ENCODE measurements at places on chromosomes 3 and 15.

GRCh38 chr15:79451361-79451999, 19.3 kb downstream of the MINAR1 start:
- no peak for DNase-seq

DNA sequence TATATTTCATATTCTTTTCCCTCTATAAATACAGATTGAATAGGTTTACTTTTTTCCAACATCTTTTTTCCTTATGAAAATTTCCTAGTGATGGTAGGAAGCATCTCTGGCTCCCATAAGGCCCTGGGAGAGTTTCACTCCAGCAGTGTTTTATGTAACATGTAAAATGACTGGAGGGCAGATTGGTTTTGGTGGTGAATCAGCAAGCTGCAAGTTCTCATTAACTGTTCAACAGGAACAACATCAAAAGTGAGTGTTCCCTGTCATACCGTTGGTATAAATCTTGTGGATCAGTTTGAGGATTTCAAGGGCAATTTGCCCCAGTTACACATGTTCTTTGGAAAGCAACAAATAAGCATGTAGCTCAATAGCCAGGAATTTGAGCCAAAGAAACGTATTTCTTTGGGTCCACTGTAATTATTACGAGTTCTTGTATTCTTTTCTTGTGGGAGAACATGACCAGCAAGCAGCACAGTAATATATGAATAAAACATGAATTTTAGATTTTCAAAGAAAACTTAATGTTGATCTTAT, 345.7 kb downstream of the SV2B start:
- no peak for DNase-seq

- DNase-seq: no peak
These were observed 175.4 kb downstream of the TBC1D2B start for GRCh38 chr15:77901921-77902750.

DNA sequence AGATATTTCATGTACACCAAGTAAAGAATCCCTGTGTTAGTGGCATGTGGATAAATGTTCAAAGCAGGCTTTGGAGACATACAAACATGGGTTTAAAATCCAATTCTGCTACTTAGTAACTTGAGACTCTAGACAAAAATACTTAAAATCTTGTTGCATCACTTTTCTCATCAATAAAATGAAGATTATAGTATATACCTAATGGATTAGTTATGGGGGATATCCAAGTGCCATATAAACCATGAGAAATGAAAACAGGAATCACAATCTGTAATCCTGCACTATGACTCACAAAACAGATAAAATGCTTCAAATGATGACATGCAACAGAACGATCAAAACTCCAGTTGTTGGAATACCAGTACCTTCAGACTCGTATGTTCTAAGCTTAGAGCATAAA, 496.0 kb upstream of the RGMA start:
- DNase-seq: no peak

GRCh38 chr3:186209810-186210752, 101.2 kb upstream of the ETV5 start:
- no peak for DNase-seq

- DNase-seq: no peak
These were observed 141.6 kb downstream of the DNAJB8 start for GRCh38 chr3:128324911-128325592.

GRCh38 chr15:93720607-93721006, 510.8 kb upstream of the MCTP2 start:
- no peak for DNase-seq

GRCh38 chr3:196965112-196965803, 3.4 kb downstream of the PIGZ start:
- DNase-seq: no peak

GRCh38 chr3:3907023-3907422, 107.8 kb downstream of the LRRN1 start:
- DNase-seq: no peak

GRCh38 chr3:165403666-165404065, 207.5 kb upstream of the SLITRK3 start:
- no peak for DNase-seq

DNA sequence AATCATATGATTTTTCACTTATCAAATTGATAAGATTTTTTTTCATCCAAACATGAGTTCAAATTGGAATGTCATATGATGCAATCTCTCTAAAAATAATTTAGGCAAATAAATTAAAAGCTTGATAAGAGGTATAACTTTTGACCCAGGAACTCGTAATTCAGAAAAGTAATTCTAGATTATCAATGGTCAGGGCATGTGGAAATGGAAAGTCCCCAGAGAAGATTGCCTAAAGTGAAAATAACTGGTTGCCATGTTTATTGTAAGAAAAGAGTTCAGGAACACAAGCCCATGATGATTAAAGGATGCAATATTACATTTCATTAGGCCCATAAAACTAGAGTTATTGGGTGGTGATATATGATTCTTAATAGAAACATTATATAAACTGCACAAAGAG, 1514.8 kb downstream of the SI start:
- DNase-seq: no peak

Measured in CD4-positive, alpha-beta T cell treated with Interleukin-4 for 1 hour (primary cell).